ENCODE measurements at places on chromosomes 3 and 15.

DNA sequence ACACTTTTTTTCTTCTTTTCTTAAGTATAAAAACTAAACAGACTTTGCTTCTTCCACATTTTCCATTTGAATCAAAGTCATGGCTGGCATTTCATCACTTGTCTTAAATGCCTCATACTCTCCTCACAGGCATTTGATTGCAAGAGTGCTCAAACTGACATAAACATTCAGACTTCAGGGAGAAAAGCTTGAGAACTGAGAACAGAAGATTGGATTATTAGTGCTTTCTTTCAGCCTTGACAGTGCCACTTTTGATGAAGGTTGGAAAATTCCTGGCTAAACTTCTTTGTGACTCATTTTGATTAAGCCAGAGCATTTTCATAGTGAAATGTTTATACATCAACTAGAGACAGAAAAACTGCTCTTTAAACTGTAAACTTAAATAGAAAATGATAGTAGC, 544.4 kb downstream of the DIPK2A start:
- no peak for DNase-seq

GRCh38 chr15:77495838-77496596, 75.3 kb downstream of the HMG20A start:
- DNase-seq: no peak

DNA sequence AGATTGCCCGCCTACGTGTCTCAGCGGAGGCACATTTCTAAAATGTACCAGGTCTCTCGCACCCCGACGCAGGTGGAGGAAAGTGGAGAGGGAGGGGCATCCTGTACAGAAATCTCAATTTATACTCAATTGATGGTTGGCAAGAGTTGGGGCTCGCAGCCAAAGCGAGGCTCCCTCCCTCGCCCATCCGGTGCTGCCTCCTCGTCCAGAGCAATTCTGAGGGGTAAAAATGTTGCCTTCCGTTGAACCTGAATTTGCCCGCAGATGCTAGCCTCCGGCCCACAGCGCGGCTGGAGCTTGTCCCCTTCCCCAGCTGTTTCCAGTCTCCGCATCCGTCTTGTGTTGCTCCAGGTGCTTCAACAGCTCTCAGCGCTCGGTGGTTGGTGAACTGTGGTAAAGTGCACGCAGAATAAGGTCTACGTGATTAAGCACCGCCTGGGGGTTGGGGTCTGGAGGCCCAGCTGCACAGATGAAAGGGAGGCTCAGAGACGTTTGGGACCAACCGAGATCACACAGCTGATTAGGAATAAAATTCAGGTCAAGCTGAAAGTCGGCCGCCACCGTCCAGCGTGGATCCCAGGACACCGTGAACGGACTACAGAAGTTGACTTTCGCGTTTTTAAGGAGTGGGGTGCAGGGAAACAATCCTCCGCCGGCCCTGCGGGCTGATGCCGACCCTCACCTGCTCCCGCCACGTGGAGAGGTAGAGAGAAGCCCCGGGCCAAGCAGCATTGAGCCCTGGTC, 846 bp upstream of the POLG start:
- DNase-seq: no peak

DNA sequence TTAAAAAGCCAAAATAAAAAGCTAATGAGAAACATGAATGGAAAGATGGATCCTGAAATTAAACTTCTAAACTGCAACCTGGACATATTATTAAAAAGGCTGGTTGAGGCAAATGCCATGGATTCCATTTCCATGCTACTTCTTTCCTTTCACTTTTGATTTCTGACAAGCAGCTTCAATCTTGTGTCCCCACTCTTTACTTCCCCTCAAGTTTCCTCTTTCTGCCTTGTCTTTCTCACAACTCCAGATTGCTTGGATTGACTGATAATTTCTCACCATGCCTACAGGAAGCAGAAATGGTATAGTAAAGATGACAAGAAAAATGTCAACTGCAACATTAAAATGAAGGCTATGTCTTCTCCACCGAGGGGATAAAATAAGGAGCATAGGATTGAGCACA, 1136.7 kb downstream of the TUSC7 start:
- no peak for DNase-seq

DNA sequence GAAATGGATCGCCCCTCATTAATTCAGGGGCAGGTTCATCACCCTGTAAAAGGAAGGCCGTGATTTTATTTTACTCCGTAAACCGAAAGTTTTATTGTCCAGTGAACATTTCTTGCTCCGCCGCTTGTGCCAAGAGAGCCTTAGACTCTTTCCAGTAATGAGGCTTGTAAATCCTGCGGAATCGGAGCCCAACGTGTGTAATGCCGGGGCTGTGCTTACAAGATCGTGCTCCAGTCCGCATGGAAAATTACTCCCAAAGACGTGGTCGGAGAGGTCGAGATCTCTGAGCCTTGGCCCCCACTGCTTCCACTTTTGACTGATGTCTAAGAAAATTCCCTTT, 649 bp upstream of the PLOD2 start:
- DNase-seq: no peak

DNA sequence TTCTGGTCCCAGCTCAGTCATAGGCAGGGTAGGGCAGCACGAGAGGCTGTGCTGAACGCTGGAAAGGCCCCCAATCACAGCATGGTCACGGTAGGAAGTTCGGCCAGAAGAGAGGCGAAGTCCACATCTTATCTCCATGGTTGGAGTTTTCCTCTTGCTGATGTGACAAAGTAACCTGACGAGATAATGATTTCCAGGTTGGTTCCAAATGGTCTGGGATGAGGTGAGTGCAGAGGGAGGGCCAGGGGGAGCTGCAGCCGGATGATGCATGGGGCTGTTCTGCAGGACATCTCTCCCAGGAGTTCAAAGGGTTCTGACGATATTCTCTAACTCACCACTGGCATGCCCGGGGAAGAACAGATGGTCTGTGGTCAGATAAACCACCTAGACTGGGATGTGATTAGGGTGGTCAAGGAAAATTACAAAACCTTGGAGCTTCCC, 83.2 kb upstream of the WNT5A start:
- DNase-seq: no peak

- no peak for DNase-seq
Measured at GRCh38 chr3:51395493-51396213, 4.6 kb downstream of the RBM15B start.

DNA sequence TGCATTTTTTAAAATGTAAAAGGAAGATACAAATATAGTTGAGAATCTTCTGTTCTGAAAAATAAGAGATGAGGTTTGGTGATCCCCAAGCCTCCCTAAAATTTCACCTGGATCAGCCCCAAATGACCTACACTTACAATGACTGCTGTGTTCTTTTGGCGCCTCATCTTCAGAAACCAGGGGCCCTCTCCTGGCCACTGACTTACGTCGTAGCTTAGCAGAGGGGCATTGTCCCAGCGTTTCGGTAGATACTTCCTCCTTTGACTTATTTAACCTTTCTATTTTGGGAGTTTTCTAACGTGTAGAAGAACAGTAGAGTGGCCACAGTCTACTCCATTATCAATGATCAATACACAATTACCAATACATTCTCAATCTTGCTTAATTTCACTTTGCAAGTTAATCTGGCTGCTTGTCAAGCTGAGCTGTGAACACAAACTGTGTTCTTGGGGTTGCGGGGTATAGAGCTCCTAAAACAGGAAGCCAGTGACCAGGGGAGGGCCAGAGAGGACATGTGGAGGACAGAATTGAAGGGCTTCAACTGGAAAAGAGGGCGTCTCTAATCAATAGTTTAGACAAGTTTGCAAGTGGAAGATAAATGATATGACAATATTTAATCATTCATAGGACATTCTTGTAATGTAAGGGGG, 419.5 kb downstream of the LPP start:
- DNase-seq: no peak

DNA sequence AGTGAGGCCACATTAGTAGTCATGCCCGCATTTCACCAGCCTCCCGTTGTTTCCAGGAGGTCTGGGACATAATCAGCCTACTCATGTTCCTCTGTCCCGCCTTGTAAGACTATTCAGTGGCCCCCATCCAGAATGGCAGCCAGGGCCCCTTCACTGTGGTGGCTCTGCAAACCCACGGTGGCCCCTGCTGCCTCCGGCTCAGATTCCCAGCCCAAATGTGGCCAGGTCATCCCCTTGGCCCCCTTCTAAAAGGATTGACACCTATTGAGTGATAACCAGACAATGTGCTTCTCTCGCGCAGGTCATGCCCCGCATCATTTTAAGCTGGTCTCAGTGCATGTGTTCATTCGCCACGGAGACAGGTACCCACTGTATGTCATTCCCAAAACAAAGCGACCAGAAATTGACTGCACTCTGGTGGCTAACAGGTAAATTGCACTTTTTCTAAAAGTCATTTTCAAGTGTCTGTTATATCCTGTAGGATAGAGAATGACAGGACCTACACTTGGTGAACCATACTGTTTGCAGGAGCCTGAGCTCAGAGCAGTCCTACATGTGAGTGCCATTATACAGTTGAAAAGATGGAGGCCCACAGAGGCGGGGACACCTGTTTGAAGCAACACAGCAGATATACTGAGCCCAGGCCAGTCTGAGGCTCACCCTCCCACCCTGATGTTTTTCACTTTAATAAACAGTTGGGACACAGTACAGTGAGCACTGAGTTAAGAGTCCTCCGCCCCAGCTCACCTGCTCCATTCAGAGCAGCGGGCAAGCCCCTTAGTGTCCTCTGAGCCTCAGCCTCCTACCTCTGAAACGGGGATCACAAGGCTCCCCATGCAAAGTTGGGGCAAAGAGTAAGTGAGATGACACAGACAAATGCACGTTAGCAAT, 47.7 kb downstream of the PXYLP1 start:
- no peak for DNase-seq

DNA sequence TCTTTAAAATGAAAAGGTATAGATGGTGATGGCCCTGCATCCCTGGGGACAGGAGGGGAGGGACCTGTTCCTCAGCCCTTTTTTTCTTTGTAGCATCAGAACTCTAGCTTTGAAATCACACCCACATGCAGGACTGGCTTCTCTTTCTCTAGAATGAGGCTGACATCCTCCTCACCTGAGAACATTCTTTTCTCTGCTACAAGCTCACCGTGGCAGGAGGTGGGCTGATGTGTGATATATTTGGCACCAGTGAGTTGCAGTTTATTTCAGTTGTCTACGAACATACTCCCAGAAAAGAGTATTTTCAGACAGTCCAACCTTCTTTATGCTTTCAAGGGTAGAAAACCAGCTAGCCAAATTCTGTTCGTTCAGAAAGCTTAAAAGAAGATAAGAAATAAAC, 43.6 kb upstream of the RARB start:
- no peak for DNase-seq

- DNase-seq: no peak
Measured at GRCh38 chr3:66744521-66744920, 243.7 kb upstream of the LRIG1 start.

DNA sequence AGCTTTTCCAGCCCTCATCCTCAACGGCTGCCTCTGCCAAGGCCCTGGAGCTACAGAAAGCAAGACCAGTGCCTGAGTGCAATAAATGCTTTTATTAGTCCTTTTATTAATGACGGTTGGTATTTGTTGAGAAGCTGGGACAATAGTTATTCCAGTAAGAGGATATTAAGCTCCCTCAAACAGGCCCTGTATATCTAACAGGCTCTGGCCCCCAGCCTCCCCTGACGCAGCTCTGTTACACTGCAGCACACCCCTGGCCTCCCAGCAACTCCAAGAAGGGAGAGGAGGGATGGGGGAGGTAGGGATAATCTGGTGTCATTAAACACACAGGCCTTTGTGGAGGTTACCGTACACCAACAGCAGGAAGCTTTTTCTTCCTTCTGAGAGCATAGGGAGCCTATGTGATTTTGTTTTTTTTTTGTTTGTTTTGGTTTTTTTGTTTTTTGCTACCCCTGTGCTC, 30.8 kb upstream of the MAGEF1 start:
- DNase-seq: no peak

- DNase-seq: no peak
Measured at GRCh38 chr3:169034401-169034800, 629.1 kb downstream of the MECOM start.

GRCh38 chr15:49645941-49646340, 25.1 kb downstream of the DTWD1 start:
- no peak for DNase-seq

DNA sequence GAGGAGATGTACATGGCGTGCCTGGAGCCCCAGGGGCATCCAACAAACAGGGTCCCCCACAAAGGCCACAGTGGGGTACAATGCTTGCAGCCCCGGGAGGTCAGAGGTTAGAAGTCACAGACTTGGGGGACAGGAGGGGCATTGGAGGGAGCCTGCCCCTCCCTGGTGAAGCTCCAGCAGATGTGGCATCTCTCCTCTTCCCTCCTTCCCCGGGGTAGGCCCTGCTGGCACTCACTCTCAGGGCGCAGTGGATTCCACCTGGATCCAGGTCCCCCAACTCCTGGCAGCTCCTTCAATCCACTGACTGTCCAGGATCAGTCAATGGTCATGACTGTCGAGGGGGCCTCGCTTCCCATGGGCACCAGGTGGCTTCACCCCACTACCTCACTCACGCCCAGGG, 32.2 kb downstream of the RGMA start:
- DNase-seq: no peak

DNA sequence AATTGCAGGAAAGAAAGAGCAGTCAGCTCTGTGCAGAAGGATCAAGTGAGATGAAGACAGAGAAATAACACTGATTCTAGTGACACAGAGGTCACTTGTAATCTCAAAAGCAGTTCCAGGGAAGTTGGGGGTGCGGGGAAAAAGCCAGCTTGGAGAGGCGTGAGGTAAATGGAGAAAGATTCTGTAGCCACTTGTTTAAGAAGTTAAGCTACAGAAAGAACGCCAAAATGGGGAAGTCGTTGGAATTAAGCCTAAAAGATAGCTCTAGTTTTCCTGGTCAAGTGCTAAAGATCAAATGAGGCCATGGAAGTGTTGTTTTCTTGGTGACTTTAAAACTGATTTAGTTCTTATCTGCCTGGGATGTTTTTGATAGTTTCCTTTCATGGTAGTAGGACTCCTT, 152.0 kb downstream of the GREM1 start:
- no peak for DNase-seq

- no peak for DNase-seq
Measured at GRCh38 chr3:43638594-43639447, 17.0 kb upstream of the ANO10 start.

DNA sequence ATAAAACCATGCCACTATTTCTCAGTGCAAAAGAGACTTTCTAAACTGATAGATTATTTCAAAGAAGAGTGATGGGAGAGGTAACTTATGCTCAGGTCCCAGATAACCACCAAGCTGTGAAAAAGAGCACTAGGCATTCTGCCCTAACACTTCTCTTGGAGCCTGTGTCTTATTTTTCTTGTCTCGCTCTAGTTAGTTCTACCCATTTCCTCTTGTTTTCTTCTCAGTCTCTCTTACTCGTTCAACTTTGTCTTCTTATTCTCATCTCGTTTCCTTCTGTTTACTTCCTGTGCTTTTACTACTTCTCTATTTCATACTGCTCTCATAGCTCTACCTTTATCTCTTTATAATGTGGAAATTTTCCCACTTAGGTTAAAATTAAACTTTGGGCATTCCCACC, 91.8 kb upstream of the CGNL1 start:
- DNase-seq: no peak

GRCh38 chr15:89021224-89021623, 67.0 kb upstream of the ABHD2 start:
- no peak for DNase-seq

DNA sequence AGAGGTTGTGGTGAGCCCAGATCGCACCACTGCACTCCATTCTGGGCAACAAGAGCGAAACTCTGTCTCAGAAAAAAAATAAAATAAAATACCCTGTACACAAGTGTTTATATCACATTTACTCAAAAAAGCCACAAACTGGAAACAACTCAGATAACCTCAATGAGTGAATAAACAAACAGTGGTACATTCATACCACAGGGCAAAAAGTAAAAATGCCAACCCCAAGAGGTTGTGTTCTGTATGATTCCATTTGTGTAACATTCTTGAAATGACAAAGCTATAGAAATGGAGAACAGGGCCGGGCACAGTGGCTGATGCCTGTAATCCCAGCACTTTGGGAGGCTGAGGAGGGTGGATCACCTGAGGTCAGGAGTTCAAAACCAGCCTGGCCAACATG, 12.9 kb downstream of the EDC3 start:
- DNase-seq: no peak
